ENCODE measurements at places on chromosomes 4 and X.

GRCh38 chr4:11532138-11532537, 103.4 kb upstream of the HS3ST1 start:
- DNase-seq: no peak

DNA sequence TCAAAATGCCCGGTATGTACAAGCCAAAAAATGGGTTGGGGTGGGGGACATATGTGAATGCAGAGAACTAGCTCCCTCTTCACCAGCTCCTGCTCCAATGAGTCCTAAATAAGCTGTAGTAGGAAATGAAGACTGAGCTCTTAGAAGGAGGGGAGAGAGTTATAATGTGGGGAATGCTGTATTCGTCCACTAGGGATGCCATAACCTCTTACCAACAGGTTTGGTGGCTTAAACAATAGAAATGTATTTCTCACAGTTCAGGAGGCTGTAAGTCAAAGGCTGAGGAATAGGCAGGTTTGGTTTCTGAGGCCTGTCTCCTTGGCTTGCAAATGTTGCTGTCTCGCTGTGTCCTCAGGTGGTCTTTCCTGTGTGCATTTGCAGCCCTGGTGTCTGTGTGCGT, 4.4 kb upstream of the INPP4B start:
- peak; percentile 16 for DNase-seq

- no peak for DNase-seq
Measured at GRCh38 chr4:139907001-139907809, 241.6 kb downstream of the MGST2 start.

DNA sequence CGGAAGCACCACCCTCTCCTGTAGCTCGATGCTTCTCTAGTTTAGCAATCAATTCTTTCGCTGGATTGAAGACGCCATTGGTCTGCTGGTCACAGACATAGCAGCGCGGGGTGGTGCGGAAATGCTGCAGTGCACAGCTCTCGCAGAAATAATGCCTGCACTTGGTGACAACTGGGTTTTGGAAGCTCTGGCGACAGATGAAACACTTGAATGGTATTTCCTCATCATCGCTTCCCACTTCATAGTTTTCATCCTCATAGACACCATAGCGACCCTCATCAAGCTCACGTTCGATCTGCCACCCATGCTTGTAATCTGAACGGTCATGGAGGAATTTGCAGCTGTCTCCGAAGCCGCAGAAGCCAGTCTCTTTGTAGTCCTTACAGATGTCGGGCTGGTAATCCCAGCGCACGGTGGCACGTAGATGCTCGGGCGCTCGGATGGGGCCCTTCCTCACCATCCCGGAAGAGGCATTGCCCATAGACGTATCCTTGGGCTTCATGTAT, 854 bp downstream of the RNF113A start:
- no peak for DNase-seq

GRCh38 chr4:121176082-121176934, 12.2 kb upstream of the TNIP3 start:
- no peak for DNase-seq

- DNase-seq: no peak
Measured at GRCh38 chrX:124507246-124507645, 160.9 kb downstream of the SH2D1A start.

DNA sequence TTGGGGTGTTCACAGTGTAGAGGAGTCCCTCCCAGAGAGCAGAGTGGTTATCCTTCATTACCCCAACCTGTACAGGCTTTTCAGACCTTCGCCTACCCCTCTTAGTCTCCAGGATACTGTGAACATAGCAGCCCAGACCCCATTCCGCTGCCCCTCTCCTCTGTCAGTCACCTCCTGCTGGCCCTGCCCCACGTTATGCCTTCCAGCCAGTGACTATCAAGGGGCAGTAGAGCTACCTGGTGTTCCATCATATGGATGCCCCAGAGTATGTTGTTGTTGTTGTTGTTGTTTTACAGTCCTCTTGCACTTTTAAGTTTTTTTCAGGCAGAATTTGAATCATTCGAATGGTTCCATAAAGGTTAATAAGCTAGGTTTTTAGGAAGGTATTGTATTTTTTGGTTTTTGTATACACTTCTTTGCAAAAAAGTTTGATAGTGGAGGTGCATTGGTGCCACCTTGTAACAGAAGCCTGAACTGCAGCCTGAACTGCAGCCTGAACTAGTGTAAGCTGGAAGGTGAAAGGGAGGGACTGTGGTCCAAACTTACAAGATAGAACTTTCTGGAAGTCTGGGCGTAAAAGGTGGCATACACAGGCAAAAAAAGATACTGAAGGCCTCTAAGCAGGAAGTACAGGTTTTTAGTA, 101.4 kb upstream of the RAB40AL start:
- peak; percentile 10 for DNase-seq

DNA sequence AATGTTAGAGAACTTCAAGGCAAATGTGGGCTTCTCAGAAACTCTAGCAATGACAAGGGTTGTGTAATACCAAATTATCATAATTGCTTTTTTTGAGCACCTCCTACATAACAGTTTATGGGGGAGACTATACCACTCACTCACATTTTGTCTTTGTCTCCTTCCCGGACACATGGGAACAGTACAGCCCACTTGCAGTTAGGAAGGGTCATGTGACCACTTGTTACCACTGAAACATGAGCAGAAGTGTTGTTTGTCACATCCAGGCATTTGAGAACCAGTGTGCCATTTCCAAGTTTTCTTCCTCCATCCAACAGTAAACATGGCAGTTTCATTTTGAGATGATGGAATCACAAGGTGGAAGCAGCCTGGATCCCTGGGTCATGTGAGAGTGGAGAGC, 6.9 kb downstream of the MAGEA11 start:
- DNase-seq: no peak

DNA sequence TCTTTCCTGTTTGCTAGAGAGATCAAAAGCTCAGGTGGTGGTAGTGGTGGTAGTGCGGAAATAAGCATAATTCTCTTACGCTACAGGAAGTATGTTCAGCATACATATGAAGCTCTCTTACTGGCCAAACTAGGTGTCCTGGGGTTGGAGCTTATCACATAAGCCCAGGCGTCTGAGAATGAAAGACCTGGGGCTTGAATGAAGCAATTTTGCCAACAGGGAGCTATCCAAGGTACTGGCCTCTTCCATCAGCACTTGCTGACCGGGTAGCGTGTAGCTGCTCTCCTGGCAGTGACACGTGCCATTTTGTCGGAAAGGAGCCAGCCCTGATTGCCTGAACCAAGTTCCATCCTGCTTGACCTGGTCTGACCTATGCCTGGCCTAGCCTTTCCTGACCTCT, 65.9 kb upstream of the HPF1 start:
- DNase-seq: no peak

GRCh38 chr4:113303315-113303714, 253.9 kb downstream of the ANK2 start:
- no peak for DNase-seq

DNA sequence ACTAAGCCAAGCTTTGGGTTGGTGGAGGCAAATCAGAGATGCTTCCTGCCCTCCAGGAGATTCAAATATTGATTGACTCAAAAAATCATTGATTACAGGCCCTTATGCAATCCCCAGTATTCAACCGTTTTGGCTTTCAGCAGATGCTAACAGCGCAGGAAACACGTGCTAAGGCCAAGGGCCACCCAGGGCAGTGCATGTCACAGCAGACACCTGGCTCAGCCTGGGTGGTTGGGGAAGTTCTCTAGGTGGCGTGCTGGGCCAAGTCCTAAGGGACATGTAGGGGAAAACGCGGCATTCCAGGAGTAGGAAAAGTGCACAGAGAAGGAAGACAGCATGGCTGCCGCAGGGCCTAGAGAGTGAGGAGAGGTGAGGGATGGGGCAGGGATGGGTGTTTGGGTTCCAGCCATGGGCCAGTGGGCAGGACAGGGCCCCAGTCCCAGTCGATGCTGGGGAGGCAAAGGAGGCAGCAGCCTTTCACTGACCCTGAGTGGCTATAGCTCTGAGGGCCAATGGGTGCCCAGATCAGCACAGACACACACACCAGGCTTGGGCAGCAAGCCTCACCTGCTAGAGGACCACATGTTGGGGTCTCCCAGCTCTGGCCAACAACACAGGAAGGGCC, 239.1 kb downstream of the EVC2 start:
- no peak for DNase-seq

DNA sequence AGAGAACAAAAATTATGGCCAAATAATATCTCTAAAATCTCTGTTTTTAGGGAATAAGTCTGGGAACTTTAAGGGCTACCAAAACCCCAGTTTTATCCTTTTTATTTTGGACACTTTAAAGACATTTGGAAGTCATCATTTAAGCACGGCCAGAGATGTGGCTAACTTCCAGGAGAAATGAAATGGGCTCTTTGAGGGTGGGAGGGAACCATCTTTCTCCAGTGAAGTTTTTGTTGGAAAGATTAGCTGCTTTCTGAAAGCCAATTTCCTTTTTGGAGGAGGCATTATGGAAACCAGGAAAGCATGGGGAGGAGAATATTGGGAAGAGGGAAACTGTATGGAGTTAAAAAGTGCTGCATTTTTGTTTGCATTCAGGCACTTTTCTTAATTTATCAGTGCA, 4.8 kb downstream of the VSIG1 start:
- no peak for DNase-seq

DNA sequence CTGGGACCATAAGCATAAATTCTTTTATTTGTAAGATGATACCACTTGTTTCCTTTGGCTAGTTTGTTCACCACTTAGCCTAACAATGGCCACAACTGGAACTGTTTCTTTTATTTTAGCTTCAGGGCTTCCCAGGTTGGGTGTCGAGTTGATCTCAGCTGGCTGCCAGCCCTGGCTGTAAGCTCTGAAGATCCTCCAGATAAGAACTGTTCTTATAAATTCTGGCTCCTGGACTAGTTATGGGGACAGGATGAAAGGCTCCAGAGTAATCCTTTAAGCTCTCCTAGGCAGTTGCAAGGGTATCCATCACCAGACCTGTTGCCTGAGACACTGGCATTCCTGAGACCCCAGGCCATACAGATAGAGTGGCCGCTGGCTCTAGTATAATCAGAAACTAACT, 129.4 kb upstream of the ACSL4 start:
- DNase-seq: peak; percentile 24

DNA sequence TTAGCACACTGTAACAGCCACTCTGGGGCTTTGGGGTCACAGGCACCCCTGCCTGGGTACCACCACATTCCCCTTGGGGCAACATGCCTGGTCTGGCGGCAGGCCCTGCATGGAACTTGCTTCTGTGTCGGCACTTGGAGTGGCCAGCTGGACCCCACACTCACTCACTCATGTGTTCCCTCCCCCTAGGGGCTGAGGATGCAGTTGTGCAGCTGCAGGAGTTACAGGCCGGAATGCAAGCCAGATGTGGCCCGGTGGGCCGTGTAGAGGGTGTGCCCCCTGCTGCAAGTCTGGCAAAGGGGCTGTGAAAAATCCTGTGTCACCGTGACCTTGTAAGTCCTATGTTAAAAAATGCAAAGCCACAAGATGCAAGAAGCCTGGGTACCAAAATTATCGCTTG, 34.2 kb downstream of the ATXN3L start:
- no peak for DNase-seq

DNA sequence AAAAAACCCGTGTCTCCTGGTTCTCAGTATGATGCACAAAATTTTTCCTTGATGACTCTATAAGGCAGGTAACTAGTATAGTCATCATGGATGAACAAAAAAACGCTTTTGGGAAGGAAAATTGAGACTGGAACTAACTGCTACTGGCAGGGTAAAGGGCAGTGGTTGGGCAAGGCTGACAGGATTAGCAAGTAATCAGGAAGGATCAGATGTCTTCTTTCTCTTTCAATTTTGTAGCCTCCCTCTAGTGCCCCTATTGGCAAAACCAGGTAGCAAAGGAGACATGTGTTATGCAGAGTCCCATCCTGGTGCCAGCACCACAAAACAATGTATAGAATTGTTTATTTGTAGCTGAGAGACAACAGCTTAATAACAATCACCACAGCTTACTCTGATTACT, 12.8 kb upstream of the SLITRK4 start:
- no peak for DNase-seq

GRCh38 chr4:41325901-41326300, 69.2 kb downstream of the UCHL1 start:
- DNase-seq: no peak

- DNase-seq: no peak
Measured at GRCh38 chr4:184450045-184450444, 24.3 kb downstream of the IRF2 start.

DNA sequence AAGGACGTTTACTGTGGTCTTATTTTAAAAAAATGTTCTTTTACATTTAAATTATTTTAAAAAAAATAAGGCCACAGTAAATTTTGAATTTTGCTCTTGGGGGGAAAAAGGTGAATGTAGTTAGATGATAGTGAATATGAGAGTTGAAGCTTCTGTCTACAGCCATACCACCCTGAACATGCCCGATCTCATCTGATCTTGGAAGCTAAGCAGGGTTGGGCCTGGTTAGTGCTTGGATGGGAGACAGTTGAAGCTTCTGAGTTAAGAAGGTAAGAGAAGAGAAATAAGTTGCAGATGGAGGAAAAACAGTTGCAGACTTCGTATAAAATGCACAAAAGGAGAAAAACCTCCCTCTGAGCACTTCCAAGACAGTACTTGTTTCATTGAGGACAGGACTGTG, 115.6 kb upstream of the NR3C2 start:
- peak; percentile 17 for DNase-seq

DNA sequence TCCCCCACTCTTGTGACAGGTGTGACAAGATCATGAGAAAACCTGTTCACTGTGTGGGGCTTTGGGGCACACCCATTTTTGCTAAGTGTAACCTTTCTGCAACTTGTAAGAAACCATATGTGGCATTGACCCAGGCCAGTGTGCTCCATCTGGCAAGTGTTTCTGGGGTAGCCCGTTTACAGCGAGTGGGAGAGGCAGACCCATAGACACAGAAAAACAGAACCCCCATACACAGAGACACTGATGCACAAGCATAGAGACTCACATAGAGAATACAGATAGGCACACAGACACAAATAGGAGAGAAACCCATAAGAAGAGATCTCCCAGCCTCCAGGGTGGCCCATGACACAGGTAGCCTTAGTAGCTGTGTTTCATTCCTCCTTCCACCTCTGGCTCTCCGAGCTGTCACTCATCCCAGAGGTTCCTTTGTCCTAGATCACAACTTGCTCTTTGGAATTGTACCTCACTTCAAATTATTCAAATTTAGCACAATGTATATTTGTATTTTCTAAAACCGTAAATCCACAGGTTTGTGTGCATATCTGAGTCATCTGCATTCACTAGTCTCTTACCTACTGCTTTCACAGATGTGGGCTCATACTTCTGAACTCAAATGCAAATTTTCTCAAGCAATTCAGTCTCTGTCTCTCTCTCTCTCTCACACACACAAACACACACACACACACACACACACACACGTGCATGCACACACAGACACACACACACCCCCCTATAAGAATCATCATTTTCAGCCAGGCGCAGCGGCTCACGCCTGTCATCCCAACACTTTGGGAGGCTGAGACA, 114.4 kb downstream of the SH3KBP1 start:
- DNase-seq: no peak

DNA sequence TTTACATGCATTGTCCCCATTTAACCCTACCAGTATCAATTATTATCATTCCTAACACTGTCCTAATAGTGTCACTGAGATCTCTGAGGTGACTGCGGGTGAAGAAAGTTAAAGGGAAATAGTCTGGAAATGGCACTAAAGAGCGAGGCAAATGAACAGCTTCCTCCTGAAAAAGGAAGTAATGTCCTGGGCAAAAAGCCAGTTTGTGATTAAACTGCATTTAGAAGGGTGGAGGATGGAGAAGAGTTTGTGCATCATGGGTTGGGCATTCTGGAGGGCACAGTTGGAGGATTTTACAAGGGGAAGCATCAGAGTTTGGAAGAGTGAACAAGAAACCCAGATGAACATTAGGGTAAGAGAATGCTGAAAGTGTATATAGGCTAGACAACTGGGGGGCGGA, 60.5 kb upstream of the SLC25A4 start:
- no peak for DNase-seq

GRCh38 chrX:38028300-38028699, 21.9 kb downstream of the SYTL5 start:
- DNase-seq: no peak

All from WERI-Rb-1 (cell line).